ENCODE measurements at places on chromosomes 4 and X.

GRCh38 chr4:168498251-168498650 is 1.4 kb downstream of the PALLD start:
- no peak for DNase-seq

DNA sequence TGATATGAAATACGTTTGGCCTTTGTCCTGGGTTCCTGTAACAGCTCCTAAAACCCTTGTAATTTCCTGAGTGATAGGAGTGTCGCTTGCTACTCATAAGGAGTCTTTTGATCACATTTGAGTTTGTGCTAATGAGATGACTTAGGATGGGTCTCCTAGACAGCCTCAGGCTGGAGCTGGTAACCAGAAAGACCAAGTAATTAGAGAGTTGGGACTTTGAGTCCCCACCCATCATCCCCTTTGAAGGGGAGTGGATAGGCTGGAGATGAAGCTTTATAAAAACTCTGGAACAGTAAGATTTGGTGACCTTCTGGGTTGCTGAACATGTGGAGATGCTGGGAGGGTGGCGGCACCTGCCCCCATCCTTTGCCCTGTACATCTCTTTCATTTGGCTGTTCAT is 2.9 kb downstream of the SEC24B start:
- no peak for DNase-seq

DNA sequence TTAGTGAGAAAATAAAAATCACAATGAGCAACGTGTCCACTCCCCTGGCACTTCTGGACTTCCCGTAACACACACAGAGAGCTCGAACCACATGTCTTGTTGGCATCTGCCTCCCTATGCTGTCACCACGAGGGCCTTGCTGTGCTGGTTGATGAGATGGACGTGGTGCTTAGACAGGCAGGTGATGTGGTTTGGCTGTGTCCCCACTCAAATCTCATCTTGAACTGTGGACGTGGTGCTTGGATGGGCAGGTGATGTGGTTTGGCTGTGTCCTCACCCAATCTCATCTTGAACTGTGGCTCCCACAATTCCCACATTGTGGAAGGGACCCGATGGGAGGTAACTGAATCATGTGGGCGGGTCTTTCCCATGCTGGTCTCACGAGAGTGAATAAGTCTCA is 40.0 kb downstream of the FGFRL1 start:
- peak; percentile 13 for DNase-seq

GRCh38 chr4:150515135-150515534 is 66.8 kb upstream of the MAB21L2 start:
- DNase-seq = no peak

DNA sequence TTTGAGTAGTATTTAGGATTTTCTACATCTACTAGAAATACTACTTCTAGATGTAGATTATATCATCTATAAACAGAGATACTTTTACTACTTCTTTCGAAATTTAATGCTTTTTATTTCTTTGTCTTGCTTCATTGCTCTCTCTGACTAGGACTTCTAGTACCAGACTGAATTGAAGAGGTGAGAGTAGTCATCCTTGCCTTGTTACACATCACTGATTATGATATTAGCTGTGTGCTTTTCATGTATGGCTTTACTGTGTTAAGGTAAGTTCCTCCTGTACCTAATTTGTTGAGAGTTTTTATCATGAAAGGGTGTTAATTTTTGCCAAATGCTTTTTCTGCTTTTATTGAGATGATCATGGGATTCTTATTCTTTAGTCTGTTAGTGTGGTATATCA is 19.6 kb upstream of the IL2 start:
- DNase-seq = no peak

DNA sequence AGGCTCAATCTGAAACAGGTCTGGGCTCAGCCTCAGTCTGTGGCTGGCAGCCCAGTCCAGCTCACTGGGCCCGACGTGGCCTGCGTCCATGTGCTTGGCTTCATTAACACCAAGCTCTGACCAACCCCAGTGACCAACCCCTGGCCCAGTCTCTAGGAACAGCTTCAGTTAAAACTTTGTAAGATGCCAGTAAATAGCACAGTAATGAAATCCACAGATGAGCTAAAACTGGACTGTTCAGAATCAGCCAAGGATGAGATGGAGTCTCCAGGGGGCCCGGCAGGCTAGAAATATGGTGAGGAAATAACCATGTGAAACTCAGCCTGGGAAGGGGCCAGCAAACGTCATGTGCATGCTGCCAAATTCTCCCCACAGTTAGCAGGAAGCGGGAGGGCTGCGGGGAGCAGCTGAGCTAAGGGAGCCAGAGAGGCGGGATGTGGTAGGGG is 37.1 kb upstream of the XPNPEP2 start:
- no peak for DNase-seq

DNA sequence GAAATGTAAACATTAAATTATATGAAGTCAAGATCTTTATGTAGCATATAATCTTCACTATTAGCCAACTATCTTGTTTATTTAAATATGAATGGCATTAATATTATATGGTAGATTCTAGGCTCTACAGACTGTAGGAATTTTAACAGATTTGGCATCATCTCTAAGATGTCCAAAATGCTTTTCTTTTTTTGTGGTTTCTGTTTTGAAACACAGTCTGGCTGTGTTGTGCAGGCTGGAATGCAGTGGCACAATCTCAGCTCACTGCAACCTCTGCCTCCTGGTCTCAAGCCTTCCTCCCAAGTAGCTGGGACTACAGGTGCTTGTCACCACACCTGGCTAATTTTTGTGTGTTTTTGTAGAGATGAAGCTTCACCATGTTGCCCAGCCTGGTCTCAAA is 76.2 kb downstream of the ELOVL6 start:
- DNase-seq = no peak

DNA sequence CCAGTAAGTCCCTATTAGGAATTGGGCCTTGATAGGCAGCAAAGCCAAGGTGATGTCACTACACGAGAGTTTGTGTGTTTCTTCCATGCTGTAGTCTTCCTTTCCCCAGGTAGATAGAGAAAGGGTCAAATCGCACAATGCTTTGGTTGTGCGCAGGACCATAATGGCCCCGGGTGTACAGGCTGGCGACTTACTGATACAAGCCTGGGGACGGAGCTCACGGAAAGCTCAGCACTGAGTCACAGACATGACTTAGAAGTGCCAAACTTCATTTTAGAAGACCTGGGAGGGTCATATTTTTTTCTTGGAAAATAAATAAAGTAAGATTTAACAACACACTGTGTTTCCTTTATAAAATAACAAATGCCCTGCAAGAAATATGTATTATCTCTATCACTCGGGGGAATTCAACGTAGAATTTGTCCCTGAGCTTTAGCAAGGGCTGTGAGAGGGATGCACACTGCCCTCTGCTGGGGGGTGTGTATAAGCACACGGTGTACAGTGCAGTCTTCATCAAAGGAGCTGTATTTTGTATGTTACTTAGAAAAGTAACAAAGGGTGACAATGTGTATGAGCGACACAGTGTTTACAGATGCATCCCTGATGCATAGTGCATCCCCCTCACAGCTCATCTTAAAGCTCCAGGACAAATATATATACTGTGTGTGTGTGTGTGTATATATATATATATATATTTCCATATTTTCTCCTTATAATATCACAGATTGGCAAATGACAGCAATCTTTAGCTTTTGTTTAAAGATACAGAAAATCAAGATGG is 254.5 kb upstream of the VEGFC start:
- DNase-seq = peak; percentile 77

GRCh38 chrX:46268412-46268811 is 276.8 kb downstream of the ZNF674 start:
- no peak for DNase-seq

- DNase-seq = no peak
These were observed 17.1 kb downstream of the USP46 start for GRCh38 chr4:52641854-52642563.

DNA sequence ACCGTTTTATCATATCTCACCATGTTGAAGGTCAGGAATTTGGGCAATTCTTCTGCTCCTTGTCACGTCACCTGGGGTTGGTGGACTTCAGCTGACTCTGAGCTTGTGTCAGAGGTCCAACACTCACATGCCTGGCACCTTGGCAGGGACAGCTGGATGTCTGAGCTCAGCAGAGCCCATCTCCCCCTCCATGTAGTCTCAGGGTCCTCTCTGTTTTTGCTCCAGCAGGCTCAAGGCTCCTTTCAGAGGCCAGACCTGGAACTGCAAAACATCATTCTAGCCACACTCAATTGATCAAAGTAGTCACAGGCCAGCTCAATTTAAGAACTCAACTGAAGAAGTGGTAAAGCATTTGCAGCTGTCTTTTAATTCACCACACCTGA is 45.4 kb downstream of the EDNRA start:
- no peak for DNase-seq

GRCh38 chrX:153865685-153866084 is 20.3 kb downstream of the L1CAM start:
- no peak for DNase-seq

- DNase-seq = no peak
These were observed 75.7 kb downstream of the NPFFR2 start for GRCh38 chr4:72107456-72107855.

Data from adrenal gland (tissue), 19 donors.